A549 treated with Hydrocortisone at 1 μM for 4 hours (cell line): ENCODE measurements at places on chromosomes 11 and 22. TPM values are rescaled to one million over a fixed set of nuclear protein-coding genes. Genes with fewer than 3 reads are reported as not detected.

The SYT7 gene
- total RNA-seq, result 1.0 to 1.4 TPM (median 1.1 TPM) in 5 replicates

The ADORA2A gene
- 0.47 to 1.2 TPM (median 0.84 TPM) in 5 replicates for total RNA-seq

The RIMBP3B gene
- 0.21 to 0.38 TPM (median 0.30 TPM) in 5 replicates for total RNA-seq

The EFCAB6 gene
- total RNA-seq, result 0.30 to 0.55 TPM (median 0.40 TPM) in 5 replicates

The RASSF10 gene
- 0.90 to 1.2 TPM (median 1.2 TPM) in 5 replicates for total RNA-seq

The OR51L1 gene
- not detected in 5 replicates for total RNA-seq

The EMID1 gene
- 0.15 to 0.61 TPM (median 0.48 TPM) in 5 replicates for total RNA-seq

The DCHS1 gene
- total RNA-seq, result 0.09 to 0.10 TPM (median 0.09 TPM) in 5 replicates

The ARRB1 gene
- total RNA-seq, result 10.3 to 19.3 TPM (median 17.6 TPM) in 5 replicates

The LDHAL6A gene
- not detected in 5 replicates for total RNA-seq

The THAP7 gene
- 16.9 to 27.1 TPM (median 22.5 TPM) in 5 replicates for total RNA-seq
